CD4-positive, CD25-positive, alpha-beta regulatory T cell (primary cell): ENCODE measurements at places on chromosomes 2 and 18. TPM values are rescaled to one million over a fixed set of nuclear protein-coding genes. Genes with fewer than 3 reads are reported as not detected.

DNA sequence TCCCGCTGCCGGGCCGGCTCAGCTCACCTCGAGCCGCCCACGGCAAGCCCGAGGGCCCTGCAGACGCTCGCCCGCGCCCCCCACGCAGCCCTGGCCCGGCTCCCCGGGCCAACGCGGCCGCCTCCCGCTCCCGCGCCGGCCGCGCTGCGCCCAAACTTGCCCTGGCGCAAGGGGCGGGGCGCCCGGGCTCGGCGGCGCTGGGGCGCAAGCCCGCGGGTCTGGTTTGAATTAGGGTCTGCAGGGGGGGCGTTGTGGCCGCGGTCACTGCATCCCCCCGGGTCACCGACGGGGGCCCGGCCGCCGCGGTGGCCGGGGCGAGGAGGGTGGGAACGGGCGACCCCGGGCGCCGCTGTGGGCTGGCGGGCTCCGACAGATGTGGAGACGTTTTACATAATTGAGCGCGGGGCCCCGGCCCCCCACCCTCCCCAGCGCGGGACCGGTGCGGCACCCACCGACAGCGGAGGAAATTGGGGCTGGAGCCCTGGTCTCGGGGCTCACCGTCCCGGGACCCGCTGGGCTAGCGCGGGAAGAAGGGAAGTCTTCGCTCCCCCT lies 690 bp downstream of the SDC1 start:
- no peak overlapping the region for H3K4me3 ChIP-seq
- peaks cover 18% of the 10 kb centered on the region for H3K4me1 ChIP-seq
- peaks cover 23% of the 10 kb centered on the region for H3K27me3 ChIP-seq
- no peaks in the 10 kb centered on the region for H3K36me3 ChIP-seq
- H3K27ac ChIP-seq, result no peak overlapping the region

DNA sequence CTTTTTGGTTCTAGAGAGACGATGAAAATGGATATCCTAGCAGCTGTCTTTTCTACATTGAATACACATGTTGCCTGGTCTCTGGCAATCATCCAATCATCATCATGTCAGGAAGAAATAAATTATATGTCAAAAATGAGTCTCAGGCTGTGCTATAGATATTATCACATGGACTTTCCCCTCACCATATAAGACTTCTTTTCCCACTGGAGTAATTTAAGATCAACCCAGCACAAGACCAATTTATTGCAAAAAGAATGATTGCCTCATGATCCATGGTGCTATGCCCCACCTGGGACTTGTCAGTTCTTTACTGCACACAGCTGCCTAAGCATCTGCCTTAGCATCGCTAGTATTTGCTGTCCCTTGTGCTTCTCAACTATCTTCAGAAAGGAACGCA lies 783.7 kb upstream of the TMEFF2 start:
- H3K4me3 ChIP-seq, result no peak overlapping the region
- no peak for DNase-seq
- no peaks in the 10 kb centered on the region for H3K36me3 ChIP-seq
- no peaks in the 10 kb centered on the region for H3K27me3 ChIP-seq

DNA sequence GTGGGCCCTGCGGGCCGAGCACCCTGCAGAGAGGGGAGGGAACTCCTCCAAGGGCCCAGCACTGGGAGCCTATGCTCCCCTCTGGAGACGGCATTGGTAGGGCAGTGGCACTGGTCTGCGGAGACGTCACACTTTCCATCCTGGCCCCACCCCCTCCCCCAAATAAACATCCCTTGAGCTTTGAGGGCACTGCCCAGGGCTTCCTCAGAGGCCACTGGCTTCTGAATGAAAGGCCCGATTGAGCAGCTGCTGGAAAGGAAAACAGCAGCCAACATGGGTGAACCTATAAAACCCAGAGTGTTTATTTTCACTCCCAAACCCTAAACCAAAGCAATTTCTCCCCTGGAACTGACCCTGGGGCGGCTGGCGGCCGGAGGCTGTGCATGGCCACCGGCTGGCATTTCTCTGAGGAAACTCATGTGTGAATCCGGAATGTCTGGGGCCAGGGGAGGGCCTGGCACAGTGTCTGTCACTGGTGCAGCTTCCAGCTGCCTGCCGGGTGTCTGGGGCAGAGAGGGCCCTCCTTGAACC lies 138.9 kb downstream of the DYSF start:
- H3K36me3 ChIP-seq, result no peaks in the 10 kb centered on the region
- no peak overlapping the region for H3K4me3 ChIP-seq

Gene ALPG
- polyA plus RNA-seq, result not detected

Gene MBD1
- polyA plus RNA-seq, result 25.2 TPM

GRCh38 chr18:11956371-11957308 lies 24.7 kb upstream of the IMPA2 start:
- no peak overlapping the region for H3K27ac ChIP-seq
- no peaks in the 10 kb centered on the region for H3K27me3 ChIP-seq
- no peaks in the 10 kb centered on the region for H3K36me3 ChIP-seq
- H3K4me3 ChIP-seq, result no peak overlapping the region

- no peaks in the 10 kb centered on the region for H3K4me1 ChIP-seq
- no peak overlapping the region for H3K27ac ChIP-seq
- DNase-seq, result no peak
- H3K36me3 ChIP-seq, result no peaks in the 10 kb centered on the region
Measured at GRCh38 chr2:31556940-31557339, 23.8 kb downstream of the SRD5A2 start.

Gene DNAJC5G
- not detected for polyA plus RNA-seq

Gene MBP
- polyA plus RNA-seq, result 134 TPM

Gene HAT1
- polyA plus RNA-seq, result 81.7 TPM

GRCh38 chr2:201936817-201937216 lies 96.8 kb upstream of the FZD7 start:
- no peaks in the 10 kb centered on the region for H3K36me3 ChIP-seq
- H3K4me1 ChIP-seq, result no peaks in the 10 kb centered on the region
- H3K27me3 ChIP-seq, result peaks cover 6% of the 10 kb centered on the region

Gene ITGAV
- polyA plus RNA-seq, result 1.3 TPM

- no peak overlapping the region for H3K4me3 ChIP-seq
- H3K27me3 ChIP-seq, result peaks cover 2% of the 10 kb centered on the region
- no peaks in the 10 kb centered on the region for H3K36me3 ChIP-seq
- H3K4me1 ChIP-seq, result no peaks in the 10 kb centered on the region
- H3K27ac ChIP-seq, result no peak overlapping the region
Measured at GRCh38 chr2:105005181-105005951, 32.5 kb upstream of the MRPS9 start.

- H3K4me1 ChIP-seq, result peaks cover 21% of the 10 kb centered on the region
- no peaks in the 10 kb centered on the region for H3K27me3 ChIP-seq
- DNase-seq, result no peak
- H3K4me3 ChIP-seq, result no peak overlapping the region
- no peak overlapping the region for H3K27ac ChIP-seq
- no peaks in the 10 kb centered on the region for H3K36me3 ChIP-seq
Measured at GRCh38 chr18:23258566-23259469, 123.5 kb downstream of the CABLES1 start.

- no peak overlapping the region for H3K4me3 ChIP-seq
- no peak for DNase-seq
- no peaks in the 10 kb centered on the region for H3K27me3 ChIP-seq
- H3K36me3 ChIP-seq, result no peaks in the 10 kb centered on the region
- no peaks in the 10 kb centered on the region for H3K4me1 ChIP-seq
- no peak overlapping the region for H3K27ac ChIP-seq
Measured at GRCh38 chr2:66189553-66189952, 245.4 kb upstream of the MEIS1 start.

DNA sequence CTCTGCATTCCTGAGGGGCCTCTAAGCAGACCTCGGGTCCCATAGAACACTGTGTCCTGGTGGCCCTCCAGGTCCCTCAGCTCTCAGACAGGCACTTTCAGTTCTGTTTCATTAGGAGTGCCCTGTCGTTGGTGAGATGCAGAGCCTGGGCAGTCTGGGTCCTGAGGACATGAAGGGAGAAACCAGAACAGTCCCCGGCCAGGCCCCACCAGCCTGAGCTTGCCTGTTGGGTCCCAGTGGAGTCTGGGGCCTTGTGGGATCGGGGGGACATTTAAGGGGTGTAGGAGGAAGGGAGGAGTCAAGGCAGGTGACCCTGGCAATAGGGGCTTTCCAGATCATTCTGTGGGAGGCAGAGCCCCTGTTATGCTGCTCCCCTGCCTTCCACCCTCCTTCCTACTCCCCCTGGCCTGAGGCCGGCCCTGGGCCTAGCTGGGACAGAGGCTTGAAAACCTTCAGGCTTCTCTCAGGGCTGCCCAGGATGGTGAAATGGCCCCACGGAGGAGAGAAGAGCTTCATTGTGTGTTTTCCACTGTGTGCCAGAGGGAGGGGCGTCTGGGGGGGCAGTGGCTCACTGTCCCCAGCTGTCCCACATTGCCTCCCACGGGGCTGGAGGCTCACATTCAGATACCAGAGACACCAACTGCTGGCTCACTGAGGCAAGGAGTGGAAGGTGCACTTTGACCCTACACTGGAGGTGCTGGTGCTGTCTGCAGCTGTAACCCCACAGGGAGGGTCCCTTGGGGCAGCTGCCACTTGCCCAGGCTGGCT lies 26.6 kb upstream of the CATIP start:
- peaks cover 4% of the 10 kb centered on the region for H3K4me1 ChIP-seq
- no peak for DNase-seq
- H3K27ac ChIP-seq, result no peak overlapping the region
- no peaks in the 10 kb centered on the region for H3K36me3 ChIP-seq
- no peak overlapping the region for H3K4me3 ChIP-seq
- H3K27me3 ChIP-seq, result no peaks in the 10 kb centered on the region

DNA sequence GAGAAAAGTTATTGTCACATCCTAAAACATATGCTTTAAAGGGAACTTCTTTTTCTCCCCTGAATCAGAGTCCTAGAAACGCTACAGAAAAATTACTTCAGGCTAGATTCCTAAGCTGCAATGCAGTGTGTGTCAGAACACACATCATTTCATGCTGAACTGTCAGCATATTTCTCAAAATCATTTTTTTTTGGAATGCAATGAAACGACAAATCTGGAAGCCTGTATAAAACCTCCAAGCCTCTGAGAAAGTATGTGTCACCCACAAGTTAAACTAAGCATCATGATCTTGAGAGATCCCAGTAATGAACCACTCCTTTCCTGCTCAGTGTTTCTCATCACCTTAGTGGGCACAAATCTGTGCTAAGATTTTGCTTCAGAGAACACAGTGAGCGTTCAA lies 276.2 kb downstream of the ZNF521 start:
- no peaks in the 10 kb centered on the region for H3K4me1 ChIP-seq
- H3K27me3 ChIP-seq, result no peaks in the 10 kb centered on the region
- DNase-seq, result no peak
- no peak overlapping the region for H3K27ac ChIP-seq
- H3K36me3 ChIP-seq, result no peaks in the 10 kb centered on the region

DNA sequence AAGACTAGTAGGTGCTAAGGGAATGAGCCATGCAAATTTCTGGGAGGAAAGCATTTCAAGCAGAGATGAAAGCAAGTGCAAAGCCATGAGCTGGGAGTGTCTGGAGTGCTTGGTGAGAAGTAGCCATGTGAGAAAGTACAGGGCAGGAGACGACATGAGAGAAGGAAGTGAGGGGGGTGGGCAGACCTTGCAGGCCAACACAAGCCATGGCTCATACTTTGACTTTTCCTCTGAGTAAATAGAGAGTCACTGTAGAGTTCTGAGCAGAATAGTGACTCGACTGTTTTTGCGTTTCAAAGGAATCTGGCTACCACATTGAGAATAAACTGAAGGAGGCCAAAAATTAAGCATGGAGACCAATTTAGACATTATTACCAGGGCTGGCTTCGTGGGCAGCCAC lies 42.2 kb downstream of the SCN2A start:
- no peaks in the 10 kb centered on the region for H3K27me3 ChIP-seq
- H3K27ac ChIP-seq, result no peak overlapping the region
- H3K4me1 ChIP-seq, result no peaks in the 10 kb centered on the region
- H3K36me3 ChIP-seq, result no peaks in the 10 kb centered on the region
- no peak for DNase-seq

Gene PRKAG3
- polyA plus RNA-seq, result not detected

Gene FKBP7
- polyA plus RNA-seq, result 0.45 TPM

- no peaks in the 10 kb centered on the region for H3K27me3 ChIP-seq
- no peaks in the 10 kb centered on the region for H3K36me3 ChIP-seq
- H3K27ac ChIP-seq, result no peak overlapping the region
- DNase-seq, result no peak
- peaks cover 8% of the 10 kb centered on the region for H3K4me1 ChIP-seq
Measured at GRCh38 chr2:100143286-100143685, 896 bp upstream of the AFF3 start.

- no peak overlapping the region for H3K4me3 ChIP-seq
- no peak overlapping the region for H3K27ac ChIP-seq
- no peaks in the 10 kb centered on the region for H3K27me3 ChIP-seq
Measured at GRCh38 chr2:30631051-30631671, 176.1 kb downstream of the CAPN13 start.

Gene UGT1A10
- polyA plus RNA-seq, result not detected

- H3K4me3 ChIP-seq, result no peak overlapping the region
- H3K4me1 ChIP-seq, result no peaks in the 10 kb centered on the region
- no peaks in the 10 kb centered on the region for H3K36me3 ChIP-seq
- no peak for DNase-seq
Measured at GRCh38 chr18:30094556-30094955, 948.0 kb downstream of the DSC3 start.

- H3K27ac ChIP-seq, result no peak overlapping the region
- H3K36me3 ChIP-seq, result no peaks in the 10 kb centered on the region
- no peak for DNase-seq
- H3K4me1 ChIP-seq, result no peaks in the 10 kb centered on the region
- H3K4me3 ChIP-seq, result no peak overlapping the region
Measured at GRCh38 chr2:150931451-150931850, 330.2 kb downstream of the RBM43 start.
